ENCODE measurements at places on chromosomes 11 and 22. TPM values are rescaled to one million over a fixed set of nuclear protein-coding genes. Genes with fewer than 3 reads are reported as not detected.

DNA sequence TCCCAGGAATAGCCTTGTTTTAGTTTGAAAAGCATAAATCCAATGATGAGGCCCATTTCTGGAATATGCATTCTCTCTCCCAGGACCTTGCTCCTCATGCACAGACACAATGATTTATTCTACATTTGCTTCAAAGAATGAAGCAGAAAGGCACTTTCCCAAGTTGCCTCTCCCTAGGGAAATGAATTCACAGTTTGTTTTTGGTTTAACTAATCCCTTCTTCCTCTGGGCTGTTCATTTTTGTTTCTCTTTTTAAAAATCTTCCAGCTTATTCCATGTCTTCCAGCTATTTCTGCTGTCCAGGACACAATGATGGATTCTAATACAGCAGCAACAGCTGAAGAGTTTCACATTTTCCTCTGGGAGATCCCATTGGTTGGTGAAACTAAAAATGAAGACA lies 1529.2 kb upstream of the TENM4 start:
- DNase-seq: no peak

- no peak for DNase-seq
These were observed 2.4 kb downstream of the GRK3 start for GRCh38 chr22:25566898-25567235.

GRCh38 chr11:63764679-63765647 lies 3.6 kb downstream of the ZFTA start:
- no peak for DNase-seq

MYO7A gene
- 5.8 TPM for total RNA-seq

FBXO3 gene
- 36.5 TPM for total RNA-seq

Data from ureter (tissue), 1 donor.